ENCODE measurements at places on chromosomes 12 and 14.
A peak's percentile ranks its signal among the peaks of the same experiment; 100 is the strongest.

GRCh38 chr12:92784356-92784755, 81.6 kb downstream of the PLEKHG7 start:
- H3K4me3 ChIP-seq: no peak overlapping the region
- no peak overlapping the region for H3K27ac ChIP-seq
- no peak for DNase-seq
- H3K36me3 ChIP-seq: peaks cover 21% of the 10 kb centered on the region
- no peaks in the 10 kb centered on the region for H3K27me3 ChIP-seq

DNA sequence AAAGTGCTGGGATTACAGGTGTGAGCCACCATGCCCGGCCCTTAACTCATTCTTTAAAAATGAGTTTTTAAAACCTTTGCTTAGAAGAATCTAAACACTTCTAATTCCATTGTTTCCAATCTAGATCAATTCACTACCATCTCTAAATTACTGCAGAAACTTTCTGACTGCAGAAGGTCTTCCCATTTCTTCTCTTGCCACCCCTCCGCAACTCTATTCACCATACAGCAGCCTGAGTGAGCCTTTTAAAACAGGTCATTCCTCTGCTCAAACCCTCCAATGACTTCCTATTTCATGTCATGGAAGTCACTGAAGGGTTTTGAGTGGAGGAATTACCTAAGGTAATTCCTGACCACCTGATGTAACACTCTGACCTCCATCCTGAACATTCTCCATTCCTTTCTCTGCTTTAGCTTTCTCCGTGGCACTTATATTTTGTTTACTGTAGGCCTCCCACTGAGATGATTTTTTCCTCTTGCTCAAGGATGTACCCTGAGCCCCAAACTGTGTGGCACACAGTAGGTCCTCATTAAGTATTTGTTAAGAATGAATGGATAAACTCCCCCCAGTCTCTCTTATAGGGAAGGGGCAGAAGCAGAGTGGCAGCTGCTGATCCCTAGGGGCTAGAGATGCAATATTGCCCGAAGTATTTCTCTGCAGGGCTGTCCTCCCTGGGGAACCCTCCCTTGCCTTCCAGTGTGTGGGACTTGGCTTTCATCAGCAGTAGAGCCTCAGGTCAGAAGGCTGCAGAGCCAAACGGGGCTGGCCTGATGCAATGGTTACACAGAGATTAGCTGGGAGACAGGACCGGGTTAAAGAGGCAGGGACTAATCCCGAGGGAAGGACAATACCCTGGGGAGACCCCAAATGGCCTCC, 1.2 kb downstream of the DDIT3 start:
- H3K27me3 ChIP-seq: peaks cover 2% of the 10 kb centered on the region
- peak overlapping the region; percentile 95 for H3K4me3 ChIP-seq
- peak overlapping the region; percentile 98 for H3K27ac ChIP-seq
- DNase-seq: no peak

DNA sequence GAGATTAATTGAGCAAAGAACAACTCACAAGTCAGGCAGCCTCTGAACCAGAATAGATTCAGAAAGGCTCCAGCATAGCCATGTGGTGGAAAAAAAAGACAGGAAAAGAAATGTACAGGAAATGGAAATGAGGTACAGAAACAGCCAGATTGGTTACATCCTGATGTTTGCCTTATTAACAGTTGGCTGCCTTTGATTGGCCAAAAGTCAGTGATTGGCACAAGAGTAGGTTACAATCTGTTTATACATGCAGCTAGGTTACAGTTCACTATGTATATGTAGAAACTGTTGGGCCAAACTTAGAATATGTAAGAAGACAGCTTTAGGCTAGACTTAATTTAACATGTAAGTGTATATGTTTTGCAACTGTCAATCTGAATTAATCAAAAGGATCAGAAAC, 118.9 kb downstream of the UNC79 start:
- no peaks in the 10 kb centered on the region for H3K4me1 ChIP-seq
- H3K27me3 ChIP-seq: peaks cover 14% of the 10 kb centered on the region
- no peak for DNase-seq
- no peak overlapping the region for H3K4me3 ChIP-seq

DNA sequence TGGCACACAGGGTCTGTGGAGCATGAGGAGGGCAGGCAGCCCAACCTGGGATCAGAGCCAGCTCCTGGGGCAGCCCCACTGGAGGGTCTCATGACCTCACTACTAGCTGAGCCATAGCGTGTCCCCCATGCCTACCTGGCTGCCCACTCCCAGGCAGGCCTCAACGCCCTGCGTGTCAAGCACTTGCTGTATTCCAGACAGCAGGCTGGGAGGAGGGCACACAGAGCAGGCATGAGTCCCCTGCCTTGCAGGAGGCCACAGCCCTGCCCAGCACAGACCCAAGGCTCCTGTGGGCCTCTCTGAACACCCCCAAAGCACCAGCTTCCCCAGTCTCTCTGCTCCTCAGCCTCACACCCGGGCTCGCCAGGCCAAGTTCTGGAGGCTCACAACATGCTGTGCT, 64.0 kb downstream of the IQSEC3 start:
- no peak overlapping the region for H3K4me3 ChIP-seq
- H3K27ac ChIP-seq: no peak overlapping the region
- no peak for DNase-seq
- peaks cover 6% of the 10 kb centered on the region for H3K27me3 ChIP-seq
- no peaks in the 10 kb centered on the region for H3K36me3 ChIP-seq
- H3K4me1 ChIP-seq: no peaks in the 10 kb centered on the region

GRCh38 chr12:112844814-112845565, 53.4 kb downstream of the RPH3A start:
- no peaks in the 10 kb centered on the region for H3K36me3 ChIP-seq
- H3K27me3 ChIP-seq: peaks cover 22% of the 10 kb centered on the region
- H3K27ac ChIP-seq: no peak overlapping the region
- H3K4me1 ChIP-seq: no peaks in the 10 kb centered on the region

GRCh38 chr14:104370256-104370870, 209.2 kb upstream of the C14orf180 start:
- no peaks in the 10 kb centered on the region for H3K27me3 ChIP-seq
- no peaks in the 10 kb centered on the region for H3K4me1 ChIP-seq
- no peak for DNase-seq
- no peaks in the 10 kb centered on the region for H3K36me3 ChIP-seq

DNA sequence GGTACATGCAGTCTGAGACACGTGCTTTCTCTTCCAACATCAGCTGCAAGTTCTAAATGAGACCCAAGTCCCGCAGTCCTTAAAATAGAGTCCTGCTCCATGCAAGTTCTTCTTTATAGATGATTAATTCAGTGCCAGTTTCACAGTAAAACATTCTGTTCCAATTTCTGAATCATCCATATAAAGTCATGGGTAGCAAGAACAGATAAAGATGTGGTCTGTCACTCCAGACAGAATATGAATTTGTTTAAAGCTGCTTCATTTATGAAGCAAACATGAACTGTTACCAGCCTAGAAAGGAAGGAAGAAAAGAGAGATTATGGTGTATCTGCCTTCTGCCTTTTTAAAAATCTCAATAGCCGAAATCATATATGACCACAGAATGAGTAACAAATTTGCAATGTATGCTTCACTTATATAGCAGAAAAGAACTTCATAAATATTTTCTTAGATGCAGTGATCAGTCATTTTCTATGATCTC, 83.3 kb downstream of the KITLG start:
- H3K4me1 ChIP-seq: no peaks in the 10 kb centered on the region
- no peak overlapping the region for H3K4me3 ChIP-seq
- H3K27ac ChIP-seq: no peak overlapping the region

DNA sequence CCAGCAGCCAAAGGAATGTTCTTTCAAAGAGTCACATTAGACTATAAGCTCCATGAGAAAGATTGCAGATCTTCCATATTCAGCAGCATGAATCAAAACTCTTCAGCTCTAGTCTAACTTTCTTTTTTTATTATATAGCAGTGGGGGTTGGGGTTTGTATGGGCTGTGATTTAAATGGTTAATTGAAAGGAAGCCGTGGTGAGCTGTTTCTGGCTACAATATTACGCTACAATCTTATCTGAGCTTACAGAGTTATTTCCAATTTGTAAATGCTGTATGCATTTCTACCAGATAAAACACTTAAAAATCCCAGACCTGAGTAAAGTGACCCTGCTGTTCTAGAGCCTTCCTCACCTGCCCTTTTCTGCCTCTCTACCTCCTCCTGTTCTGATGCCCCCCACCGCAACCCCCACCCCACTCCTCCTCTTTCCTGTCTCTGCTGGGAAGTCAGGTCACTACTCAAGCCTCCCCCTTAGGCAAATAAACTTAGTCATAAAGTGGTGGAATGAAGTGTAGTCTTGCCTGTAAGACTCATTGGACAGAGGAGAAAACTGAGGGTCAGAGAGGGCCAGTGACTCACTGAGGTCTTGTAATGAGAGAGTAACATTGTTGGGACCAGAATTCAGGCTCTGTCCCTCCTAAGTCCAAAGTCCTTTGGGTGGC, 1089.5 kb downstream of the BCL11B start:
- peak; percentile 68 for DNase-seq
- H3K27ac ChIP-seq: peak overlapping the region; percentile 98
- H3K4me1 ChIP-seq: peaks cover 97% of the 10 kb centered on the region

DNA sequence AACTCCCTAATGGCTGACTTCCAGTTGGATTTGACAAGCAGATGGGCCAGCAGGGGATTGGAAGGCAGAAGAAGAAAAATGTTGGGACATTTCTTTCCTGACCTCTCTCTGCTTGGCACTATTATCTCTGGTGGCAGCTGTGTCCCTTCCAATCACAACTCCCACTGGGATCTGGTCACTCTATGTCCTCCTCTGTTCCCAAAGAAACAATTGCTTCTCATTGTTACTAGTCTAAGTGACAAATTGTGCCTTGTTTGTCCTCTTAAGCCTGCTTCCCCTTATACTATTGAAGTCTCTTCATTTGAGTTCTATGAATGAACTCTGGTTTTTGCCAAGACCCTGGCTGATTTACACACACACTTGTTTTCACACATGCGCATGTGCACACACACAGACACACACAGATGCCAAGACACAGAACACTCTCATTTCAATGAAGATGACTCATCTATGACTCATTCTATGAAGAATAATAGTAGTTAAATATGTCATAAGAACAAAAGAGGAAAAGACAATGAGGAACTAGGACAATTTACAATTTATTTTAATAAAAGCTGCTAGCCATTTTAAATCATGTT, 83.0 kb upstream of the FAR2 start:
- no peak for DNase-seq
- no peaks in the 10 kb centered on the region for H3K36me3 ChIP-seq
- peaks cover 20% of the 10 kb centered on the region for H3K27me3 ChIP-seq

GRCh38 chr12:42886160-42886559, 296.6 kb upstream of the PRICKLE1 start:
- no peak overlapping the region for H3K4me3 ChIP-seq
- DNase-seq: no peak
- H3K27me3 ChIP-seq: no peaks in the 10 kb centered on the region
- H3K36me3 ChIP-seq: no peaks in the 10 kb centered on the region
